ENCODE measurements at places on chromosomes 11 and 22. TPM values are rescaled to one million over a fixed set of nuclear protein-coding genes. Genes with fewer than 3 reads are reported as not detected.

DNA sequence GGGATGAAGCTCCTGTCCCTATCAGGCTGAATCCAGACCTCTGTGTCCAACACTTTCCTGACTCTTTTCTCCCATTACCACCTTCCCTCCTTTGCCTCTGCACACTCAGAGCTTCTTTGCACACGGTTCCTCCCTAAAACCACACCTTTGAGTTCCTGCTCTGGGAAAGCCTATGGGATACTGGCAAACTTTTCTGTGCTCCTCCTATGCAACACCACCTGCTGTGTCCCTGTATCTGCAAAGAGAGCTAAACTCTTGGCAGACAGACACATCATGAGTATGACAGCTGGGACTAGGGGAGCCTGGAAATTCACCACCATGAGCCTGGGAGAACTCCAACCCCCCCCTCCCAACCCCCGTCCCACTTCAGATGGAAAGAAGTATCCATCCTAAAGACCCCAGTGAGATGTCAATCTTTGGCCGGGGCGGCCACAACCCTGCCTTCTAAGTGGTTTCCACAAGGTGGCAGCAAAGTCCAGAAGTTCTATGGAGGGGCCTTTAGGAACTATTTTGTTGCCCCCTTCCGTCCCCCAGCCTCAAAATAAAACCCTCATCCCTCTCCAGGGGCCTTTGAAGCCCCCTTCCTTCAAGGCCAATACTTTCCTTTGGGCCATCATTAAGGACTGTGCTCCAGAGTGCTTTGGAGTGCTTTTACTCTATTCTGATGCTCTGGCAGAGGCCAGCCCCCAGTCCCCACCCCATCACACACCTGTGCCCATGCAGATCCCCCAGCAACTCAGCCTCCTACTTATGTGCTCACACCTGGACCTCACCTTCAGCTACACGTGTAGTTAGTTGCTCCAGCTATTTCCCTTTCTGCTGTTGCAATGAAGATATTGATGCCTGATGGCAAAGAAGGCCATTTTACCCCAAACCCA is 19.4 kb downstream of the HTR3A start:
- no peaks in the 10 kb centered on the region for H3K4me1 ChIP-seq
- DNase-seq = peak; percentile 51
- no peaks in the 10 kb centered on the region for H3K36me3 ChIP-seq
- H3K4me3 ChIP-seq = no peak overlapping the region
- no peak overlapping the region for H3K27ac ChIP-seq
- H3K27me3 ChIP-seq = peaks cover 14% of the 10 kb centered on the region

- no peaks in the 10 kb centered on the region for H3K36me3 ChIP-seq
- no peak overlapping the region for H3K4me3 ChIP-seq
- H3K27me3 ChIP-seq = no peaks in the 10 kb centered on the region
- no peaks in the 10 kb centered on the region for H3K4me1 ChIP-seq
- no peak overlapping the region for H3K27ac ChIP-seq
These were observed 17.7 kb upstream of the TYR start for GRCh38 chr11:89159974-89160373.

Gene MYO7A
- total RNA-seq = 0.23 TPM

GRCh38 chr11:96319898-96320656 is 22.9 kb downstream of the MAML2 start:
- peaks cover 95% of the 10 kb centered on the region for H3K4me1 ChIP-seq
- H3K36me3 ChIP-seq = peaks cover 71% of the 10 kb centered on the region
- DNase-seq = no peak
- H3K27ac ChIP-seq = no peak overlapping the region
- no peak overlapping the region for H3K4me3 ChIP-seq

Measured in activated CD4-positive, alpha-beta T cell treated with anti-CD3 and anti-CD28 coated beads for 36 hours (primary cell).